Epithelial cell of esophagus (primary cell): ENCODE measurements at places on chromosomes 16 and 17.
A peak's percentile ranks its signal among the peaks of the same experiment; 100 is the strongest.

GRCh38 chr17:3955673-3955988 lies 8.6 kb downstream of the ATP2A3 start:
- DNase-seq, result no peak

GRCh38 chr17:74119965-74120364 lies 83.5 kb upstream of the RPL38 start:
- DNase-seq, result no peak

DNA sequence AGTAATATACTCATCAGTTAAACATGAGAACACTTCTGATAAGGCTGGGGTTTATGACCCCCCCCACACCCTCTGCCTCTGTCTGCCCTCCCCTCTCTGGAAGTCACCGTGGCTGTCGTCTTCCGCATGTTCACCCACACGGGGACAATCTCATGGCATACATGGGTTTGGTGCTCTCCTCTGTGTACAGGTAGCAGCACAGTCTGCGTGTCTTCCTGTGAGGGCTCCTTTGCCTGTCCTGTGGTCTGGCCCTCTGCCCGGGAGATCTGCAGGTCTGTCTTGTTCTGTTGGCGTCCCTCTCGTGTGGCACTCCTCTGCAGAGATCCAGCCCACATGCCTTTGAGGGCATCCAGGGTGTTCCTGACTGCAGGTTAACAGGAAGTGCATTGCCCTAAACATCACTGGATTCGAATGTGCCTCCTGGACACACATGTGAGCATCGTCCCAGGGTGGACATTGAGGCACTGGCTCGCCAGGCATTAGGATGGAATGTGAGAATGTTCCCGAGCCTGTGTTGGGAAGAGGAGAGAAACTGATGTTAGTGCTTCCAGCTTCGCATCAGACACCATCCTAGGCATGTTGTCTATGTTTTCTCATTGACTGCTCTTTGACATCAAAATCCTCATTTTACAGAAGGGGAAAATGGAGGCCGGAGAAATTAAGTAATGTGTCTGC lies 54.5 kb downstream of the NKD1 start:
- peak; percentile 67 for DNase-seq

- no peak for DNase-seq
Observed at GRCh38 chr17:75557075-75557851, 30.3 kb upstream of the MYO15B start.

- no peak for DNase-seq
Observed at GRCh38 chr16:56303880-56304279, 112.6 kb downstream of the GNAO1 start.

GRCh38 chr17:40686192-40686591 lies 17.4 kb downstream of the KRT24 start:
- DNase-seq, result peak; percentile 55

DNA sequence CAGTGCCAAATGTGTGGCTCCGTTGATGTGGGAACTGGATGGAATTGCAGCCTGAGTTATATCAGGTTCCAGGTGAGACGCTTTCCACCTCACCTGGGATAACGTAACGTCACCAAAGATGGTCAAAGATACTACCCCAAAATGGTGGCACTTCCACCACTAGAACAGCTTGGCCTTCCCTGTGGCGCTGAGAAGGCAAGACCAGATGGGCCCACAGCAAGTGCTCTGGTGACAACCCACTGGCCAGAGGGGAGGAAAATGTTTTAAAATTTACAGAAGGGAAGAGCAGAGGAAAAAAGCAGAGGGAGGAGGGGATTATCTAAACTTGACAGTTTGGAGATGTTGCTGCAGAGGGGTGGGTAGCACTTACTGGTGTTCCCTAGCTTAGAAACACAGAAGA lies 7.5 kb upstream of the ITGA2B start:
- DNase-seq, result no peak

- peak; percentile 54 for DNase-seq
Observed at GRCh38 chr16:28326881-28327610, 34.7 kb downstream of the SBK1 start.

- no peak for DNase-seq
Observed at GRCh38 chr17:10789694-10790271, 14.1 kb downstream of the TMEM238L start.

GRCh38 chr17:47270946-47271705 lies 17.5 kb downstream of the ITGB3 start:
- no peak for DNase-seq

GRCh38 chr16:87765473-87765775 lies 362 bp downstream of the KLHDC4 start:
- no peak for DNase-seq

DNA sequence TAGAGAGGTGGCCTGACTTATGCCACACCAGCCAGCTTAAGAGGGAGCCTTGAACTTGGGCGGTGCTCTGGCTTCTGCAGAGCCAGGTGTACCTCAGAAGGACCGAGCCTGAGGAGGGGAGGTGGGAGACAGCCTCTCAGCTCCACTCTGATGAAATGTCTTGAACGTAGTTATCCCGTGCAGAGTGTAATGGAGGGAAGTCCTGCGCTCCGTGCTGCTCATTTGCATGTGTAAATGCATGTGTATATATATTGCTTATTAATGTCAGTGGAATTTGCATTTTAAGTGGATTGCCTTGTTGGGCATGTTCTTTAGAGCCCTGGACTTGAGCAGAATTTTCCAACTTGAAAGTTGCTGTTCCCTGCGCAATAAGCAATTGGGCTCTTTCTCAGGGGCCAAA lies 264.9 kb upstream of the SDK2 start:
- no peak for DNase-seq

DNA sequence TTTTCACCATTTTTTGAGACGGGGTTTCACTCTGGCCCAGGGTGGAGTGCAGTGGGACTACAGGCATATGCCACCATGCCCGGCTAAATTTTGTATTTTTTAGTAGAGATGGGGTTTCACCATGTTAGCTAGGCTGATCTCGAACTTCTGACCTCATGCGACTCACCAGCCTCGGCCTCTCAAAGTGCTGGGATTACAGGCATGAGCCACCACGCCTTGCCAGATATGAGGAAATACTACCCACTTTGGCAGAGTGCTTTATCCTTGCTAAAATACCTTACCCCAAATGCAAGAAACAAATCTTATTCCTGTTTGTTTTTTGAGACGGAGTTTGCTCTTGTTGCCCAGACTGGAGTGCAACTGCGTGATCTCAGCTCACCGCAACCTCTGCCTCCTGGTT lies 62.9 kb upstream of the MGAT5B start:
- DNase-seq, result peak; percentile 37

DNA sequence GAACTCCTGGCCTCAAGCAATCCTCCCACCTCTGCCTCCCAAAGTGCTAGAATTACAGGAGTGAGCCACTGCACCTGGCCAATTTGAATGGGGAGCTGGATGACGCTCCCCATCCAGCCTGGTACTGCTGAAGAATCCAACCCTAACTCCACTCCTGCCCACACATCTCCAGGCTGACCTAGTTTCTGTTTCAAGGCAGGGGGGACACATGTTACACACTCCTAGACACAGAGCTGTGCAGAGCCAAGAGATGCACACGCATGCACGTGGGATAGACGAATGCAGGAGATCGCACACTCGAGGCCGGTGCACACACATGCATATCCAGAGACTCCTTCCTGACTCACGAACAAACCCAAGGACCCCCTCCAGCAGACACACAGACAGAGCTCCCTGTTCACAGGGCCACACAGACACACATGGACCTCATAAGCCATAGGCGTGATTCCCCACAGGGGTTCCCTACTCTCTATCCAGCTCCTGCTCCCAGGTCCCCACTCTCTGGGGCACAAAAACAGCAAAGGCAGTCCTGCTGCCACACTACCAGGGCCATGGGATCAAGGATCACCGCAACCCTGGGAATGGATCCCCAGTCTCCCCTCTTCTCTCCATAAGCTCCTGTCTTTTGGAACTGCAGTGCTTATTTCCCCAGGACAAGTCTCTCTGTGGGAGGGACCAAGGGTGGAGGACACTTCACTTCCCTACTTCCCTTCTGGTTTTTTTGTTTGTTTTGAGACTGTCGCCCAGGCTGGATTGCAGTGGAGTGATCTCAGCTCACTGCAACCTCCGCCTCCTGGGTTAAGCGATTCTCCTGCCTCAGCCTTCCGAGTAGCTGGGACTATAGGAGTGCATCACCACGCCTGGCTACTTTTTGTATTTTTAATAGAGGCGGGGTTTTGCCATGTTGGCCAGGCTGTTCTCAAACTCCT lies 14.4 kb downstream of the EPOP start:
- DNase-seq, result no peak

GRCh38 chr16:55494994-55495421 lies 13.9 kb upstream of the LPCAT2 start:
- DNase-seq, result peak; percentile 82

GRCh38 chr16:2147378-2147777 lies 1.0 kb upstream of the RAB26 start:
- no peak for DNase-seq

DNA sequence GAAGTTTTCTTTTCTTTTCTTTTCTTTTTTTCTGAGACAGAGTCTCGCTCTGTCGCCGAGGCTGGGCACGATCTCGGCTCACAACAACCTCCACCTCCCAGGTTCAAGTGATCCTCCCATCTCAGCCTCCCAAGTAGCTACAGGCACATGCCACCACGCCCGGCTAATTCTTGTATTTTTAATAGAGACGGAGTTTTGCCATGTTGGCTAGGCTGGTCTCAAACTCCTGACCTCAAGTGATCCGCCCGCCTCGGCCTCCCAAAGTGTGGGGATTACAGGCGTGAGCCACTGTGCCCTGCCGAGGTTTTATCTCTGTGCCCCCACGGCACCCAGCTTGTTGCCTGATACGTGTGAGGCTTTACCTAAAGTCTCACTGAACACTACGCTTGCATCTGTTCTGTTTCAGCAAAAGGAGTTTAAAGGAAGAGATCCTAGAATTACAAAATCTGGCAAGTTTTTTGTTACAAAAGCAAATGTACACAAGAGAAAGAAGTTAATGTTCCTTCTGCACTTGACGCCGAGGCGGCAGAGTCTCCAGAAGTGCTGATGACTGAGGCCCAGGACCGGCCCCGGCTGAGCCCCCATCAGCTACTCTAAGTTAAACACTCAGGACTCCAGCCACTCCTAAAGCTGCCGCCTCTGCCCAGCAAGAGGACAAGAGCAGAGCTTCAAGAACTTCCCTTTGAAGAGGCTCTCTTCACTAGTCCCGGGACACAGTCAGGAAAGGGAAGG lies 9.2 kb downstream of the ABCA3 start:
- DNase-seq, result no peak
